ENCODE measurements at places on chromosomes 12 and 14. TPM values are rescaled to one million over a fixed set of nuclear protein-coding genes. Genes with fewer than 3 reads are reported as not detected.

DNA sequence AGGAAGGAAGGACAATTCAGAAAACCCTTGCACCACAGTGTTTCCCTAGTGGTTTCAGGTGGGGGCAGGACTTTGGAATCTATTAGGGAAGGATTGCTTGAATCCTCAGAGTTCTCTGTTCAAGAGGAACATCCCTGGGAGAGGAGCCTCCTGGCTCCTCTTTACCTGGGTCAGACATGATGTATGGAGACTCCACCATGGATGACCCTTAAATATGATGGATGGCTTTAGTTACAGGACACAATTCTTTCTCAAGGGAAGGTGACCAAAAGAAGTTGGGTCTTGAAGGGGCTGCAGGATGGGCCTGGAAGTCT, 396.6 kb downstream of the NRXN3 start:
- DNase-seq: no peak

- no peak for DNase-seq
These were observed 4.0 kb upstream of the ZNF385A start for GRCh38 chr12:54388237-54389133.

- DNase-seq: no peak
These were observed 179.1 kb upstream of the OTX2 start for GRCh38 chr14:56989359-56989758.

DNA sequence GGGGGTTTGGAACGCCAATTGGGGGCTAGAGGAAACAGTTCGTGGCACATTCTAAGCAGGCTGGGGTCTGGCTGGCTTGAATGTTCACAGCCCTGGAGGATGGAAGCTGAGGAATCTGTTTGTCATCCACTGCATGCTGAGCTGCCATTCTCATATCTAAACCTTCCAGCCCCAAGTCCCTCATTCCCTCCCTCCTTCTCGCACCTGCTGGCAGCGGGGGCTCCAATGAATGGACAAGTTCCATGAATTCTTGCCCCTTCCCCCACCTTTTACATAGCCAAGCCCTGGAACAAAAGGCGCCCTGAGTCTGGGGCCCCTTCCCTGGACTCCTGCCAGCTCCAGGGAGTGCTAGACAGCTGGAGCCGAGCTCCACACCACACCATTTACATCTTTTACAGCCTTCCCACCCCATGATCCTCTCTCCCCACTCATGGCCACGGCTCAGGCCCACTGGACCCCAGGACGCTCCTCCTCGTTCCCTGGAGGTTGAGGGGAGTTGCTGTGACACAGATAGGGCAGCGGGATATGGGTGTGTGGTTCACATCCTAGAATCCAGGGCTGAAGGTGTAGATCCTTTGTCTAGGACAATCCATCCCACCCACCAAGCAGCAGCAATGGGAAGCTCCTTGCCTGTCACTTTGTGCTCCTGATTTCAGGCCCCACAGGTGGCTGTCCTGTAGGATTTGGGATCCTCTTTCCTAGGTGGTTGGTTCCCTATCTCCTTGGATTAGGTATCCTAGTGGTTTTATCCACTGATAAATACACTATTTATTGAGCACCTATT, 21.7 kb upstream of the VRTN start:
- no peak for DNase-seq

- no peak for DNase-seq
These were observed 10.7 kb upstream of the NXPH4 start for GRCh38 chr12:57205931-57206330.

DNA sequence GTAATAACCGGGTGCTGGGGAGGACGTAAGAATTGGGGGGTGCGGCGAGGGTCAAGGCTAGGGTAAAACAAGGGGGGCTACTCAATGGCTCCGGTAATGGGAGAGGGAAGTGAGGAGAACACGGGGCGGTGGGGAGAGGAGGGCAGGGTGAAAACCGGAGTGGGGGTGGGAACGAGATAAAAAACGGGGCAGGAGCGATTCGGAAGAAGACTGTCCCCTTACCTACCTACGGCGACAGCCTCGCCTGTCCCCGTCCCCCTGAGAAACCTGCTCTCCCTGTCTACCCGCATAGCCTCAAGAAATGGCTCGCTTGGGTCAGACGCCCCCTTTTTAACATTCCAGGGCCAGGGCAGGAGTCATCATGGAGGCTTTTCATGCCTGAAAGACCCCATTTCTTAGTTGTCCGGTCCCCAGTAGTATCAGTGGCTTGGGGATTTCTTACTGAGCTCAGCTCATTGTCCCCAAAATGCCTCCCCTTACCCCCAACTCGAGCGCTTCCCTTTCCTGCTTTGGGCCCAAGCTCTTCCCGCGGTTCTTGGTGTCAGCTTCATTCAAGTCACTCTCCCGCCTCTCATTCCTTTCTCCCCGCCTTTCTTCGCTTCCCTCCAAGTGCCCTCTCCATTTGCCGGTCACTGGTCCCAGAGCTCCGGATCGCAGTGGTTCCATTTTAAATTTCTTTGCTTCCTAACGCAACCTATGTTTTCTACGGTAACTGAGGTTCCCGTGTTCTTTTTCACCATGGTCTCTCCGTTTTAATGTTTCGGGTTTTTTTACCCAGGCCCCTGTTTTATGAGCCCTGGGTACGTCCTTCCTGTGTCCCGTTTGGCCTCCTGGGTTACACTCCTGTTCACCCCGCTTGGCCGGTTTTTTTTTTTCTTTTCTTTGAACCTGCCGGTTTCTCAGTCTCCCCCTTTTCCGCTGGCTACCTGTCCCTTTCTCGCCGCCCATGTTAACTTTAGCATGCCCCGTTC, 1.2 kb upstream of the WSB2 start:
- DNase-seq: peak; percentile 29

GRCh38 chr12:128594521-128594920, 229.2 kb downstream of the SLC15A4 start:
- no peak for DNase-seq

Gene C12orf54
- total RNA-seq: not detected

DNA sequence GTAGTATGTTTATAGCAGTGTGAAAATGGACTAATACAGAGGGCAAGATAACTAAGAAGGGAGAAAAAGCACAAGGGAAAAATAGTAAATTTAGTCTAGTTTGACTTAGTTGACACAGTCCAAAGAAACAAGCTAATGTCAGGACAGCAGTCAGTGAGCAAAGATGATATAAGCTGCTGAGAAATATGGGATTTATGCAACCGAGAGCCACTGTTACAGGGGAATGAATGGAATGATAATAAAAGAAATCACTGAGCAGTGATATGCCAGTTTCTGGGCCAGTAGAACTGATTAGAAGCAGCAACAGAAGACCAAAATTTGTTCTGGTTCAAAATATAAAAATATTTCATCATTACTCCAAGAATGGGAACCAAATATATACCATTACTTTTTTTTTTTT, 60.1 kb downstream of the R3HDM2 start:
- no peak for DNase-seq

GRCh38 chr12:84134797-84135366, 777.7 kb downstream of the SLC6A15 start:
- no peak for DNase-seq

Gene LRTM2
- total RNA-seq: not detected

DNA sequence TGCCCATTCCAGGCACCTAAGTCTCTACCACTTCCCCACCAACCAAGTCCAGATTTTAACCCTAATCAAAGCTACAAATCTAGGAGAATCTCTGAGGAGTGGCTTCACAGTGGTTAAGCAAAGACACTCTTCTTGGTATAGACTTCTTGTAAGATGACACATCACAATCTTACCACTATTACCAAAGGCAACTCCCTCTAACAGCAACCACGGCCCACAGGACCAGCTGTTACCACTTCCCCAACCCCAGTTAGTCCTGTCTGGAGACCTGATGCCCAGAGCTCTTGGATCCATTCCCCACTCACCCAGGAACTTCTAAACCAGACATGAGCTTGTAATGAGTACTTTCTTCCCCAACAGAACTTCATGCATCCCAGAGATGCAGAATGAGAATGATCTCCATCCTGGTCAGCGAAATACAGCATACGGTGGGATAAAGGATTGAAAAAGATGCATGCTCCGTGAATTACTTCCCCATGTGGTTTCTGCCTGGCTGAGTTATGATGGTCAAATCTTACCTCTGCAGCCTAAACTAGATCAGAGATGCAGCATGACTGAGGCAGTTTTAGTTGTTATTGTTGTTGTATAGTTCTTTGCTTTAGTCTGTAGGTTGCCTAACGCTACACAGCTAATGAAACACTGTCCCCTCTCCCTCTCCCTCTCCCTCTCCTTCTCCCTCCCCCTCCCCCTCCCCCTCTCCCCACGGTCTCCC, 87.7 kb upstream of the FOXN3 start:
- no peak for DNase-seq

DNA sequence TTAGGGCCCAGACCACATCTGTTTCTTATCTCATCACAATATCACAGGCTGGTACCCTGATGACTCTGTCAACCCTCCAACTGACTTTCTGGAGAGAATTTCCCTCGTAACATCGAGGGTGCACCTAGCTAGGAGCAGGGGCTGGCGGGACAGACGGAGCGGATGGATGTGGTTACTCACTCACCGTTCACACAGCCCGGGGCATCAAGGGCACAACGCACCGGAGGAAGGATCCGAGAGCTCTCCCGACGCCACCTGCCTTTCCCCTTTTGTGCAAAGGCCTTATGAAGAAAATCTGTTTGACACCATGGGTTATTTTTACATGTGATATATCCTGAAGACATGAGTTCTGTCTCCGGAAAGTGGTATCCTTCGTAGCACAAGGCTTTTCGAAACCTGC, 31.4 kb downstream of the SLC15A4 start:
- no peak for DNase-seq

Gene ADAM20
- 0.27 TPM for total RNA-seq

DNA sequence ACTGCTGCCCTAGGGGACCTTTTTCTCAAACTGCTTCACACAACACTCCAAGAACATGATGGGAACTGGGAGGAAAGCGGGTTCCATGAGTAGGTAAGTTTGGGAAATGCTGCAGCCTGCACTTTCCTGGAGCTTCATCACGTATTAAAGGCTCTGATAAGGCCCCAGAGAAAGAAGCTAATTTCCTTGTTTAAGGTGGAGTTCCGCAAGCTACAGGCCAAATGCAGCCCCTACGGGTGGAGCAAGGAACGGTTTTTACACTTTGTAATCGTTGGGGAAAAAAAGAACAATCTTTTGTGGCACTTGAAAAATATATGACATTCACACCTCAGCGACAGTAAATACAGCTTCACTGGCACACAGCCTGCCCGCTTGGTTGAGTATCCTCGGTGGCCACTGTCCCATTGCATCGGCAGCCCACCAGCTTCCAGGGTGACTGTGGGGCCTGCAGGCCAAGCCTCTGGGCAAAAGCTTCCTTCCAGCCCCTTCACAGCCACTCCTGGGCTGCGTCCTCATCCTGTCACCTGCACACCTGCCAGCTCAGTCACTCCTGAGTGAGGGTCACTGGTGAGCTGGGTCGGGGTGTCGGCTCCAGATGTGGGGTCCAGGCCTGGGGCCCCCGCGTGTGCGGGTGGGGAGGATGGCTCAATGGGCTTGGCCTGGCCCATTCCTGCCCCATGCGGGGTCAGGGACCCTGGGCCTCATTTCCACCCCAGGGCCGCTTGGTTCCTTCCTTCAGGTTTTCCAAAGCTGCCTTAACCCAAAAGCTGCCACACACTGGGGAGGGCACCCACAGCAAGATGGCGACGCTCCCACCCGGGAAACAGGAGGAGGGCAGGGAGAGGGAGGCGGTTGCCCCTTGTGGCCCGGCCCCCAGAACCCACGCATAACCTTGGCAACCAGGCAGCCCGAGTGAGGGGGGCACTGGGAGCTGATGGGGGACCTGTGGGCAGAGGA, 2.4 kb downstream of the AMN start:
- DNase-seq: no peak

DNA sequence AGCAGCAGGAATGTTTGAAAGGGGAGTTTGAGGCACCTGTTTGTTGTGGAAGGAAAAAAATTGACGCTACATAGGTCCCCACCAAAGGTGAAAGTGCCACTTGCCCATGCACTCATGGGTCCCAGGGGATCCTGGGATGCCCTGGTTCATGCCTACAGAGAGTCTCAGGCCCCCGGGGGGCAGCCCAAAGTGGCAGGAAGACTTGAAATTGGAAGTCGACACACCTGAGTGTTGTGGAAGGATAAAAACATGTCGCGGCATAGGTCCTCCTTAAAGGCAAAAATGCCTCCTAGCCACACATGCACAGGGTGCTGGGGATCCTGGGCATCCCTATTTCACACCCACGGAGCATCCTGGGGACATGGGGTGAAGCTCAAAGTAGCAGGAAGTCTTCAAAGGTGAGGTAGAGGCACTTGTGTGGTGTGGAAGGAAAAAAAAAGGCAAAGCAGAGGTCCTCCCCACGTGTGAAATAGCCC, 576.1 kb downstream of the ALG10 start:
- DNase-seq: no peak

DNA sequence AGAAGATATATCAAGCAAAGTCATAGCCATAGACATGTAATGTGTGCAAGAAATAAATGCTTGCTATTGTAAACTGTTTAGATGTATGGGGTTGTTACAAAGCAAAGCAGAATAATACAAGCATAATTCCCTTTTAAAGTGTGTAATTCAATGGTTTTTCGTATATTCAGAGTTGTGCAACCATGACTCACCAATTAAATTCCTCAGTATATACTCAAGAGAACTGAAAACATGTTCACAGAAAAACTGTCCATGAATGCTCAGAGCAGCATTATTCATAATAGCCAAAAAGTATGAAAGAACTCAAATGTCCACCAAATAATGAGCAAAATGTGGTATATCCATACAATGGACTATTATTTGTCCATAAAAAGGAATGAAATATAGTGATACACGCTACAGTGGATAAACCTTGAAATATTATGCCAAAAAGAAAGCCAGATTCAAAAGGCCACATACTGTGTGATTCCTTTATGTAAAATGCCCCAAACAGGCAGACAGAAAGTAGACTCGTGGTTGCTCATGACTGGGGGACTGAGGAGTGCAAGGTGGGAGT, 9.3 kb downstream of the GXYLT1 start:
- no peak for DNase-seq

DNA sequence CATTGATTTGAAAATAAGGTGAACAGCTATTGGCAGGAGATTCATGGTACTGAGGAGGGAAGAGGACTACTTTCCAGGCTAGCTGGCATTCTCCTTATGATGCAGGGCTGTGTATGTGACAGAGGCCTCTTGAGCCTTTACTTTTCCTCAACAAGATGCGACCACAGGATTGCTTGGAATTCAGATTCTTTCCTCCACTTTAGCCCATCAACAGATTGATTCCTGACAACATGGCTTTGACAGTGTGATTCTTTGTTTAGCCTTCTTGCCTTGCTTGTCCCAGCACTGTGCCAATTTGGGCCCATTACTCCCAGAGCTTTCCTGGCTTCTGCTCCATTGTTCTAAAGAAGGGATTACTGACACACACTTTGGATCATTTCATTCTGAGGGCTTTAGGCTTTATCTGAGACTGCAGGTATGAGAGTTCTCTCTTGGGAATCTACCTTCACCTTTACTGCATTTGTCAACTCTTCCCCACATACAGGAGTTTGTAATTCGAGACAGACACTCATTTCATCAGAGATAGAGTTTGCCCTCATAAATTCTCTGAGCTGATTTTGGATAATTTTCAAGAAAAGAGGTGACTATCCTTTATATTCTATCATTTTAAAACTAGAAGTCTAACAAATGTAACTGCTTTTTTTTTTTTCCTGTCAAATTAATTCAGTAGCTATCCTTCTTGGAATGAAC, 206.4 kb upstream of the GZMB start:
- DNase-seq: no peak

Gene GYS2
- not detected for total RNA-seq

Gene ZDHHC22
- not detected for total RNA-seq

Gene RNF212B
- total RNA-seq: not detected
